ENCODE measurements at places on chromosomes 1 and 21.

GRCh38 chr1:88897070-88897730, 5.8 kb upstream of the GTF2B start:
- DNase-seq = no peak

DNA sequence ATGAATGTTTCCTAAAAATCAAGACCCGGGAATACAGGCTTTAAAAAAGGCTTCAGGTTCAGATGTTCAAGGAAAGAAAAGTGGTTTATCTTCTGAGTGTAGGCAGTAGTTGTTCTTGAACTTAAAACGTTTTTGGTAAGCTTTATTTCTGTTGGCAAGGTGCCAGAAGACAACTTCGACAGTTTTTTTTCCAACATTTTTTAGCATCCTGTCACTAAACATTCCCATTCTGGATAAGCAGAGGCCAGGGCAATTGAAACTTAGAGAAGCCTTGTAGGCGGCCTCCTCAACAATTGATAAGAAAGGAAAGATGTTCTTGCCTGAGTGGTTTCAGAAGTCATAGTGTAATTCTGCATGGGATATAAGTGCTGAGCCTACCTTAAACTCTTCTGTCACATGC, 66.7 kb downstream of the PATJ start:
- DNase-seq = no peak

GRCh38 chr1:178862416-178862815, 8.5 kb downstream of the ANGPTL1 start:
- DNase-seq = no peak

DNA sequence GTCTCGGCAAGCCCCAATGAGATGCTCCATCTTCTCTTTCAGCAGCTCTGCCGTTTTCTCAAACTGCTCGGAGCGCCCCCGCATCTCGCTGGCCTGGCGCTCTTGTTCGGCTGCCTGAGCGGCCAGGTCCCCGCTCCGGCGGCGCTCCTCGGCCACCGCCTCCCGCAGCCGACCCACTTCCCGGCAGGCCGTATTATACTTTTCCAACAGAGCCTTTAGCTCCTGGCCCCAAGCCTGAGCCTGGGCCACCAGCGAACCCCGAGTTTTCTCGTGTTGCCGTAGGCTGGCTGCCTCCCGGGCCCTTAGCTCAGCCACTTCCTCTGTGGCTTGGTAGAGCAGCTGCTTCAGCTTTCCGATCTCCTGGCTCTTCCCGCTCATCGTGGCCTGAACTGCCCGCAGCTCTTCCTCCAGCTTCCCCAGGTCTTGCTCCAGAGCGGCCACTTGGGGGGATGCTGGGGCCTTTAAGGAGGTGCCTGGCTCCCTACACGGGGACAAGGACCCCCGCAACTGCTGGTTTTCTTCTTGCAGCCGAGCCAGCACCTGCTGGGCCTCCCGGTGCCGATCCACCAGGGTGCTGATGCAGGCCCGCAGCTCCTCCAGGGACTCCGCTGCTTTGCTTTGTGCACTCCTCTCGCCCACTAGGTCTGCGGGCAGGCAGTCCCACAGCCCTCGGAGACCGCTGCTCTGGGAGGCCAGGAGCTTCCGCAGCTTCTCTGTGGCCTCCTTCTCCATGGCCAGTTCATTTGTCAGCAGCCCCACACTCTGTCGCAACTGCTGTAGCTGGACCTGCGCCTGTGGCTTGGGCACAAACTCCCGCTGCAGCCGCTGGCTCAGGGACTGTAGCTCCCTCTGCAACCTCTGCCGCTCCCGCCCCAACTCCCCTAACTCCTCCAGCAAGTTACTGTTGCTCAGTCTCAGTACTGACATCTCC, 13.4 kb upstream of the PIAS3 start:
- peak; percentile 66 for DNase-seq

- no peak for DNase-seq
Observed at GRCh38 chr1:65393928-65394327, 26.5 kb upstream of the LEPR start.

DNA sequence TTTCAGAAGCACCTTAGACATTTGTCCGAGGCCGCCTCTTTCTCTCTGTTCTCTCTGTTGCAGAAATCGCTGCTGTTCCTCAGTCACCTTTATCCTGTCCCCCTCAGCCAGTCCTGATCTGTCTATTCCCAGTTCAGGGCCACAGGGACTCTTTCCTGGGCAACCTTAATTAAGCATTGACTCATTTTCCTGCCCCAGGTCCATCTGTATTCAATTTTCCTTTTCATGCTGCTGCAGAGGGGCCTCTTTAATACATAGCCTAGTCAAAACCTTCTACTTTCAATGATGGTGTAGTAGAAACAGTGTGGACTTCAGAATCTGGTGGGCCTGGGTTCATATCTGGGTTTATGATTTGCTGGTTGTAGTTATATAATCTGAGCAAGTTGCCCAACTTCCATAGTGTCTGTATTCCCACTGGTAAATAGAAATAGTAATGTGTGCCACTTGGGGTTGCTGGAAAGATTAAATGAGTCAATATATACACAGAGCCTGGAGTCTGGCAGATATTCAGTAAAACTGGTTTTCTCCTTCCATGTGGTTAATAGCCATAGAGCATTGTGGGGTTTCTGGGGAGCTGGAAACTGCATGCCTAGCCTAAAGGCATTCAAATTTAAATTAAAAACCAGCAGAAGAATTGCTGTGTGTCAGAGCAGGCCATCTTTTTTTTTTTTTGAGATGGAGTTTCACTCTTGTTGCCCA, 4.5 kb downstream of the TRAF5 start:
- DNase-seq = no peak

DNA sequence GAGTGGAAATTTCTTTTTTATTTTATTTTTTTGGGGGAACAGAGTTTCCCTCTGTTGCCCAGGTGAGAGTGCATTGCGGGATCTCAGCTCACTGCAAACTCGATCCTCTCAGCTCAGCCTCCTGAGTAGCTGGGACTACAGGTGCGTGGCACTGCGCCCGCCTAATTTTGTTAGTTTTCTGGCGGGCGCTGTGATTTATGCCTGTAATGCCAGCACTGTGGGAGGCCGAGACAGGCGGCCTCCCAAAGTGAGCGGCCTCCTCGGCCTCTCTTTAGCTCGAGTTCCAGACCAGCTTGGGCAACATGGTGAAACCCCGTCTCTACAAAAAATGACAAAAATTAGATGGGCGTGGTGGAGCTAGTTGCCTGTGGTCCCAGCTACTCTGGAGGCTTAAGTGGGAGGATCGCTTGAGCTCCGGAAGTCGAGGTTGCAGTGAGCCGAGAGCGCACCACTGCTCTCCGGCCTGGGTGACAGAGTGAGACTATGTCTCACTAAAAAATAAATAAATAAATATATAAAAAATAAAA, 2.7 kb downstream of the GMEB1 start:
- no peak for DNase-seq

- DNase-seq = no peak
Observed at GRCh38 chr1:68358439-68358838, 91.3 kb downstream of the RPE65 start.

- no peak for DNase-seq
Observed at GRCh38 chr1:64320922-64321614, 117.6 kb downstream of the UBE2U start.

DNA sequence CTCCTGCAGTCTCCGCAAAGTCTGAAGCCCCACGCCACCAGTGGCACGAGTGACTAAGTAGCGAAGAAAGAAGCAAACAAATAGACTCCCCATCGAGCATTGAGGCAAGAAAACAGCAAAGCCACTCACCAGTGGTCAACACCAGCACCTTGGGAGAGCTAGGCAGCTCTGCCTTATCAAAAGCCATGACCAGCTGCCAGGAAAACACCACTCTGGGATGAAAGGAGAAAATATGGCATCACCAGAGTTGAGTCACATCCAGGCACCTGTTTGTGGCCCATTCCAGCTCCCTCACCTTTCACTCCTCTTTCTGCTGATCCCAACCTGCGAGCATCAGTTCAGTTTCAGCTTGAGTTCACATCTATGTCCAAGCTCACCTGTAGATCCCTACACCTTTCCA, 17.2 kb downstream of the PDZK1 start:
- no peak for DNase-seq

DNA sequence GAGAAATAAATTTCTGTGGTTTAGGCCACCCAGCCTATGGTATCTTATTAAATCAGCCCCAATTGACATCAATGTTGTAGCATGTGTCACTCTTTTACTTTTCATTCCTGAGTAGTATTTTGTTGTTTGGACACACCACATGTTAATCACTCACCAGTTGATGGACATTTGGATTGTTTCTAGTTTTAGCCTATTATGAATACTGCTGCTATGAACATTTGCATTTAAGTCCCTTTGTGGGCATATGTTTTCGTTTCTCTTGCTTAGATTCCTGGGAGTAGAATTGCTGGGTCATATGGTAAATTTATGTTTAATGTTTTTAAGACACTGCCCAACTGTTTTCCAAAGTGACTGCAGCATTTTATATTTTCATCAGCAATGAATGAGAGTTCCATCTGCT, 50.2 kb upstream of the NUF2 start:
- DNase-seq = no peak

GRCh38 chr1:196887515-196888239, at the start of gene CFHR4:
TSS of gene CFHR4 (plus strand) at chr1:196888052. CDS start at chr1:196888151, 99 bp downstream.
- DNase-seq = no peak

- DNase-seq = no peak
Observed at GRCh38 chr1:119225265-119225664, 84.8 kb upstream of the WARS2 start.

GRCh38 chr1:181947441-181947840, 114.1 kb downstream of the ZNF648 start:
- no peak for DNase-seq

GRCh38 chr1:201175820-201176500, 14.7 kb upstream of the IGFN1 start:
- no peak for DNase-seq

DNA sequence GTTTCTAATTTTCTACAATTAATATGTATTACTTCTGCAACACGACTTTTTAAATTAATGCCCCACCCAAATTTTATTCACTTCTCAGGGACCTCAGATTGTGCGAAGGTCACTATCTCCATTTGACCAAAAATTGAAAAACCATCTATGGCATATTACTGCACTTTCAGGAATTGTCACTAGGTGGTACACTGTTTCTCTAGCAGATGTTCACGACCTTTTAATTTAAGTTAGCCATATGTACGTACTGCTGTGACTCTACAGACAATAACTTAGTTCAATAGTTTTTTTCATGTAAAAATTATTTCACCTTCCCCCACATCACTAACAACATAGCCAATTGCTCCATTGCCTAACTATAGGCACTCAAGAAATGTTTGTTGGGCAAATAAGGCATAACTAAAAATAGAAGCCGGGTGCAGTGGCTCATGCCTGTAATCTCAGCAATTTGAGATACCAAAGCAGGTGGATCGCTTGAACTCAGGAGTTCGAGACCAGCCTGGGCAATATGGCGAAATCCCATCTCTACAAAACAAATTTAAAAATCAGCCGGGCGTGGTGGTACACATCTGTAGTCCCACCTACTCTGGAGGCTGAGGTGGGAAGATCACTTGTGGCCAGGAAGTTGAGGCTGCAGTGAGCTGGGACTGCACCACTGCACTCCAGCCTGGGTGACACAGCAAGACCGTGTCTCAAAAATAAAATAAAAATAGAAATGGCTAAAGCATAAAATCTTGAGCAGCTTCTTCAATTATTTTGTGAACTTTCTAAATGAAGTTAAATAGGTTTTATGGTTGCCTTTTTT, 75.7 kb upstream of the PKN2 start:
- DNase-seq = no peak

All from ELF-1 (cell line).